ENCODE measurements at places on chromosomes 3 and 15. TPM values are rescaled to one million over a fixed set of nuclear protein-coding genes. Genes with fewer than 3 reads are reported as not detected.
A peak's percentile ranks its signal among the peaks of the same experiment; 100 is the strongest.

The TP53BP1 gene
- 31.5 TPM for total RNA-seq

The CLDN1 gene
- total RNA-seq: 5.4 TPM

- DNase-seq: peak; percentile 52
Measured at GRCh38 chr15:81504170-81504905, 130.3 kb upstream of the TMC3 start.

- DNase-seq: no peak
Measured at GRCh38 chr15:101827257-101827656, 15.3 kb downstream of the OR4F15 start.

GRCh38 chr15:60945196-60945595 lies 283.9 kb downstream of the RORA start:
- no peak for DNase-seq

GRCh38 chr3:61734749-61735686 lies 173.6 kb downstream of the PTPRG start:
- no peak for DNase-seq

The INSYN1 gene
- total RNA-seq: 0.24 TPM
